B cell (primary cell): ENCODE measurements at places on chromosomes 2 and 18. TPM values are rescaled to one million over a fixed set of nuclear protein-coding genes. Genes with fewer than 3 reads are reported as not detected.

DNA sequence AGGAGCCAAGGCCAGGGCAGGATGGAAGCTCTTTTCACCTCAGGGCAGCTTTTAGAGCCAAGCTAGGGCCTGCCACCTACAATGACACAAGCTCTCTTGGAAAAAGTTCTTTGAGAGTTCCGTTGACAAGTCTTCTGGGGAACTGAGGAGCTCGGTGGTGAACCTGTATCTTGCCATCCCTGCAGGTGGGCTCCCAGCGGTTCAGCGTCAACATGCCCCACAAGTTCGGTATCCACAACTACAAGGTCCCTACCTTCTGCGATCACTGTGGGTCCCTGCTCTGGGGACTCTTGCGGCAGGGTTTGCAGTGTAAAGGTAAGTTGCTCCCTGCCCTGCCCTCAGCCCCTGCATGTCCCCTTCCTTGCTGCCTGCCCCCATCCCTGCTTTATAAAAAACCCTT lies 312.8 kb upstream of the EPAS1 start:
- DNase-seq = no peak
- H3K4me1 ChIP-seq = peaks cover 11% of the 10 kb centered on the region

GRCh38 chr2:68295516-68295915 lies 24.2 kb downstream of the CNRIP1 start:
- H3K4me1 ChIP-seq = peaks cover 11% of the 10 kb centered on the region
- no peak overlapping the region for H3K27ac ChIP-seq
- DNase-seq = peak; percentile 47
- H3K27me3 ChIP-seq = no peaks in the 10 kb centered on the region

- H3K27me3 ChIP-seq = no peaks in the 10 kb centered on the region
- H3K4me1 ChIP-seq = no peaks in the 10 kb centered on the region
- no peak for DNase-seq
- H3K4me3 ChIP-seq = no peak overlapping the region
Measured at GRCh38 chr18:65990174-65990690, 239.4 kb downstream of the CDH7 start.

GRCh38 chr2:27249891-27250651 lies 12.8 kb downstream of the SLC30A3 start:
- peaks cover 29% of the 10 kb centered on the region for H3K27me3 ChIP-seq
- H3K4me1 ChIP-seq = peaks cover 5% of the 10 kb centered on the region
- no peaks in the 10 kb centered on the region for H3K36me3 ChIP-seq
- H3K4me3 ChIP-seq = no peak overlapping the region
- peak; percentile 57 for DNase-seq

DNA sequence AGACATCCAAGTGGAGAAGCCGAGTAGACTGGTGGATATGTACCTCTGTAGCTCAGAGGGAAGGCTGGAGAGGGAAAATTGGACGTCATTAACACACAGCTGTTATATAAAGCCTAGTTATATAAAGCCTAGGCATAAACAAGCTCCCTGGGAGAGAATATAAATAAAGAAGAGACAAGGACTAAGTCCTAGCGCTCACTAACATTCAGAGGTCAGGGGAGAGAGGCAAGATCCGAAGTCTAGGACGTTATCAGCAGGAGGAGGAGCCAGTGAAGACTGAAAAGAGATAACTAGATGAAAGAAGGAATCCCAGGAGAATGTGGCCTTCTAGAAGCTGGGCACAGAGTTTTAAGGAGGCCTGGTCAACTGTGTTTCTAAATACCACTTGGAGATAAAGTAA lies 55.3 kb downstream of the NOL10 start:
- DNase-seq = no peak
- no peaks in the 10 kb centered on the region for H3K4me1 ChIP-seq
- no peak overlapping the region for H3K4me3 ChIP-seq
- no peak overlapping the region for H3K27ac ChIP-seq

- no peaks in the 10 kb centered on the region for H3K36me3 ChIP-seq
- H3K4me1 ChIP-seq = peaks cover 11% of the 10 kb centered on the region
- no peak overlapping the region for H3K27ac ChIP-seq
- no peak for DNase-seq
- no peaks in the 10 kb centered on the region for H3K27me3 ChIP-seq
Measured at GRCh38 chr2:213279971-213280370, 4.3 kb upstream of the SPAG16 start.

Gene SH3YL1
- 48.4 and 55.4 TPM in 2 replicates for total RNA-seq
